ENCODE measurements at places on chromosomes 6 and 20.

DNA sequence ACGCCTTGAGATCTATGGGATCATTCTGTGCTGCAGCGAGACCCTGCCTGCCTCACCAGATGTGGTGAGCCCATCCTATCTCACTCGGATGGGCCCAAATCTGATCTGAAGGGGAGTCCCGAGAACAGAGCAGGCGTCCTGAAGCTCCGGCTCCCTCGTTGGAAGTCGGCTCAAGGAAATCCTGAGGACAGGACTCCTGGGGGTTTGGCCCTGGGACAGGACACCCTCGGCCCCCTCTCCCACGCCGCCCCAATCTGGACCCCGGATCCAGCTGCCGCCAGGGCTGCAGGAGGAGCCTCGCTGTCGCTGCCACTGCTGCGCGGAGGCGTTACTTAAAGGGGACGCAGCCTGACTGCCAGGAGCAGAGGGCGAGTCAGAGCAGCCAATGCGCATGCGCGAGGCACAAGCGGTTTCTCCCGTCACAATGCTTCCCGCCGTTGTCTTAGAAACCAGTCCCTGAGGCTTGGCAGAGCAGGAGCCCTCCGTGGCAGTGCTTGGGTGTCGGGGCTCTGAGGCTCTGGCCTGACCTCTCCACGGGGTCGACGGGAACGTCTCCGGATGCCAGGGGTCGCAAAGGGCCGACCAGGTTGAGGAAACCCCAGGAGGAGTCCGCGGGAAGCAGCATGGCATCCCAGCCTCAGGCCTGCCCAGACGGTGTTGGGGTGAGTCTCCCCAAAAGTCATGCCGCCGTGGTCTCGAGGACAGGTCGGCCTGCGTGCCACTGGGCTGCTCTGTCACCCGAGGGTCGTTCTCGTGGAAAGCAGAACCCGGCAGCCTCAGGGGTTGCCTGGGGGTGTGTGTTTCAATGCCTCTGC is 1567.8 kb upstream of the DEFB115 start:
- DNase-seq: no peak

DNA sequence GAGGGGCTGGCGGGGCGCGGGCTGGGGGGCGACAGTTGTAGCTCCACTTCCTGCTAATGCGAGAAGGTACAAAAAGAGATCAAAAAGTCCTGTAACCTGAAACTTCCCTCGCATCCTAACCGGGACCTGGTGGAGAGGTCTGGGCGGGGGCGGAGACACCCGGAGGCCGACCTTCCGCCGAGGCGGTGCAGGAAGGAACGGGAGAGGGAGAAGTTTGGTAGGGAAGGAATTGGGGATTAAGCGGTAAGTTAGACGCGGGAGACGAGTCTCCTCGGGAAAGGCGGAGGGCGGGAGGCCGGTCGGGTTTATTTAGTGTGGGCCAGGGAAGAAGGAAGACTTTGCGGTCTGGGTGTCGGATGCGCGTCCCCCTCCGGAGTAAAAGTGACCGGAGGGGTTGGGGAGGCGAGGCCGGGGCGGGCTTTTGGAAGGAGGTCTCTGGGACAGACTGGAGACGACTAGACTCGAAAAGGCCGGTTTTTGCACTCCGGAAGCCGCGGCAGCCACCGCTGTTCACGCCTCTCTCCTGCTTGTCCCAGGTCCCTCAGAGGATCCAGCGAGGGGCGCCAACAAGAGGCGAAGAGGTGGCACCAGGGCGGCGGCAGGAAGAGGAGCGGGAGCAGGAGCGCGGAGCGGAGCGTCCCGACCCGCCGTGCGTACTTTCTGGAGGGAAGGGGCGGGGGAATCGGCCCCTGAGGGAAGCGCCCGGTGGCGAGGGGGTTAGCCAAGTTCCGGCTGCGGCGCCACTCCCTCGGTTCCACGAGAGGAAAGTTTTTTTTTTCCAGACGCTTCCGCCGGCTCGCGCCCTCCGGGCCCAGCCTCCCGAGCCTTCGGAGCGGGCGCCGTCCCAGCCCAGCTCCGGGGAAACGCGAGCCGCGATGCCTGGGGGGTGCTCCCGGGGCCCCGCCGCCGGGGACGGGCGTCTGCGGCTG is 734 bp downstream of the TPBG start:
- peak; percentile 78 for DNase-seq

DNA sequence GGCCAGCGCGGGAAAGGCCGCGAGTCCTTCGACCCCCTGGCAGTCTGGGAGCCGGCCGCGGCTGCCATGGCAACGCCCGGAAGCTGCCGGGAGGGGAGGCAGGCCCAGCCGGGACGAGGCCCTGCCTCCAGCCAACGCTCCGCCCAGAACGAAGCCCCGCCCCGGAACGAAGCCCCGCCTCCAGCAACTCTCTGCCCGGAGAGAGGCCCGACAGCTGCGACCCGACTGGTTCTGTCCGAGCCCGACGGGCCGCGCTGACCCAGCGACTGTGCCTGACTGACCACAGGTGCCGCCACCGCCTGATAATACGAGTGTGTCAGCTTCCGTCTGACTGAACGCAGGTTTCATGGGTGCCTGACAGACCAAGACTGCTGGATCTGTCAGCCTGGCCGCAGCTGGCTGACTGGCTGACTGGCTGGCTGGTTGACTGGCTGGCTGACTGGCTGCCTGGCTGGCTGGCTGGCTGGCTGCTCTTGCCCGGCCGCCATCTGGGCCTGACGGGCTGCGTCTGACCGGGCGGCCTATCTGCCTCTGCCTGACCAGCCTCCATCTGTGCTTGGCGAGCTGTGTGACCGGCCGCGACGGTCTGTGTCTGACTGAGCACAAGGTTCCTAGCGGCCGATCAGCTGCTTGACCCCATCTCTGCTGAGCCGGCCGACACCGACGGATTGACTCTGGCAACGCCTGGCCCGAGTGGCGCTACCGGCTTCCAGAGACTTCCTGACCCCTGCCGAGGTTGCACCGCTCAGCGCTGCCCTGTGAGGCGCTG is 89.7 kb upstream of the EPB41L1 start:
- peak; percentile 98 for DNase-seq

GRCh38 chr20:44856856-44857448 is 28.6 kb upstream of the YWHAB start:
- no peak for DNase-seq

- DNase-seq: no peak
Observed at GRCh38 chr20:51022227-51022802, 592 bp downstream of the KCNG1 start.

- DNase-seq: no peak
Observed at GRCh38 chr6:137282254-137282653, 63.1 kb upstream of the IFNGR1 start.

- DNase-seq: no peak
Observed at GRCh38 chr6:142884214-142885035, 60.6 kb downstream of the HIVEP2 start.

- DNase-seq: no peak
Observed at GRCh38 chr6:14640631-14641030, 523.1 kb downstream of the CD83 start.

DNA sequence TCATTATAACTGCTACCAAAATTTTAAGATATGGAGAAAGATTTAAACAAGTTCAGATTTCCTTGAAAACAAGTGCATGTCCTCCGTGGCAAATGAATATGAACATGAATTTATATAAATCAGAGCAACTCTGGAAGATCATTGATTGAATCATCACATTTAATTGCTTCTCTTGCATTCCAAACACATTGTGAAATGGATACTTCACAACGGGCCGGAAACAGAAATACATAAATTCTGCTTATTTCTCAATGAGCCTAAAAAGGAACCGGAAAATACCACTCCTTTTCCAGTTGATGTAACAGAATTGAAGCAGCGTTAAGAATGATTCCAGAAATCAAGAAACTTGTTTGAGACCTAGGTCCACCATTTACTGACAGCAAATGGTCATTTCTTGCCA is 134.6 kb upstream of the BTN3A2 start:
- no peak for DNase-seq

GRCh38 chr6:25473447-25473846 is 178.6 kb upstream of the SCGN start:
- DNase-seq: no peak

- peak; percentile 53 for DNase-seq
Observed at GRCh38 chr6:84774157-84774984, 10.0 kb upstream of the TBX18 start.

DNA sequence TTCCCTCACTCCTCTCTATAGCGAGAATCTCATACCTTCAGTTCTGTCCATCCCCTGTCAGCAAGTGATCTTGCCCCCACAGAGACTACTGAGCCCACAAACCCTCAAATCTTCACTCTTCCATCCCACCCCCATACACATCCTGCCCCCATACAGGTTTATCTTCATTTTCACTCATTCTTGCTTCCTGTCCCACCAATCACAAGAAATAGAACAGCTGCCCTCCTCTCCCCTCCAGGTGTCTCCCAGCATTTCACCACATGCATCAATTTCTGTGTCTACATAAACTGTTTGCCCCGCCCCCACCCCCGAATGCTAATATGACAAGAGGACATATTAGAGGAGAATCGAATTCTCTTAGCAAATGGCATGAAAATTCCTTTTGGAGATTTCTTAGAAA is 54.9 kb upstream of the CARMIL1 start:
- DNase-seq: no peak

DNA sequence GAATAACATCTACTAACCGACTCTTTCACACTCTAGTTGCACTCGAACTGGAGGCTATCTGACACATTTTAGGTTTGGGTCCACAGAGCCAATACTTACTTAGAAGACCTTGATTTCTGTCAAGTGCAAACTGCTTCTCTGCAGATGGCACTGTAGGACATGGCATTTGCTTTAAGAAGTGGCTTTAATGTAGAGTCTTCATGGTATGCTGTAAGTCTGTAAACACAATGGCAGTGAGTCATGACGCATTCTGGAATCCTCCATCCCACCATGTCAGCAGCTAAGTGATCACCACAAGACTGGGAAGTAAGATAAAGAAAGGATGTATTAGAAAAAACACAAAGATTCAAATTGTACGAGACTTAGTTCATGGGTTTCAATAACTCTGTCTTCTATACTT is 377.0 kb upstream of the NOX3 start:
- DNase-seq: peak; percentile 49

DNA sequence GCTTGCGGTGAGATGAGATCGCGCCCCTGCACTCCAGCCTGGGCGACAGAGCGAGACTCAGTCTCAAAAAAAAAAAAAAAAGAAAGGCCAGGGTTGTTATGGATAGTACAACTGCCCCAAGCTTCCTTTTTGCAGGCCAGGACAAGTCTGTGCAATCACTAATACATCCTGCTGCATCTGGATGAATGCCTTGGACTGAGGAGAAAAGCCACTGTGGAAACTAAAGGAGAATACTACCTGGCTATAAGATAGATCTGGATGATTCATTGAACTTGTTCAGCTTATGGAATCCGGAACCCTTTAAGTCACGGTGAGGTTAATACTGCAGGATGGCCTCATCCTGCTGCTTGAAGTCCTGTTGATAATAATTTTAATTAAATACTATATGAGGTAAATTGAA is 278.2 kb downstream of the TFAP2A start:
- no peak for DNase-seq

GRCh38 chr6:4145083-4145482 is 9.7 kb upstream of the ECI2 start:
- DNase-seq: no peak

GRCh38 chr20:50546729-50547314 is 36.6 kb downstream of the PTPN1 start:
- DNase-seq: no peak

- DNase-seq: no peak
Observed at GRCh38 chr6:169949511-169950097, 198.2 kb downstream of the ERMARD start.

DNA sequence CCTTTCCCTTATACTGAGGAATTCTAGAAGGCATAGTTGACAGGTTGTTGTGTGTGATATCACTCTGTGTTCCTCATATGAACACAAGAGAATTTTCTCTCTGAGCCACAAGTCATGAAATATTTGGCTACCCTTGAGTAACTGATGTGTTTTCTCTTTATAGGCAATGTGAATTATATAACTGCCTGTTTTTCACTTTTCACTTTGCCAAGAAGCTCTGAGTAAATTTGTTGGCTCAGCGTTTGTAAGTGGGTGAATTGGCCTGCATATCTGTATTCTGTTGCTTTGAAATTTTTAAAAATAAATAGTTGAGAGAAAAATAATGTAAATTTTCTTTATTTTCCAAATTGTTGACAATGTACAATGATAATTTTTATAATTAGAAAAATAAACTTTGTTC is 5.2 kb upstream of the BTBD9 start:
- DNase-seq: no peak

DNA sequence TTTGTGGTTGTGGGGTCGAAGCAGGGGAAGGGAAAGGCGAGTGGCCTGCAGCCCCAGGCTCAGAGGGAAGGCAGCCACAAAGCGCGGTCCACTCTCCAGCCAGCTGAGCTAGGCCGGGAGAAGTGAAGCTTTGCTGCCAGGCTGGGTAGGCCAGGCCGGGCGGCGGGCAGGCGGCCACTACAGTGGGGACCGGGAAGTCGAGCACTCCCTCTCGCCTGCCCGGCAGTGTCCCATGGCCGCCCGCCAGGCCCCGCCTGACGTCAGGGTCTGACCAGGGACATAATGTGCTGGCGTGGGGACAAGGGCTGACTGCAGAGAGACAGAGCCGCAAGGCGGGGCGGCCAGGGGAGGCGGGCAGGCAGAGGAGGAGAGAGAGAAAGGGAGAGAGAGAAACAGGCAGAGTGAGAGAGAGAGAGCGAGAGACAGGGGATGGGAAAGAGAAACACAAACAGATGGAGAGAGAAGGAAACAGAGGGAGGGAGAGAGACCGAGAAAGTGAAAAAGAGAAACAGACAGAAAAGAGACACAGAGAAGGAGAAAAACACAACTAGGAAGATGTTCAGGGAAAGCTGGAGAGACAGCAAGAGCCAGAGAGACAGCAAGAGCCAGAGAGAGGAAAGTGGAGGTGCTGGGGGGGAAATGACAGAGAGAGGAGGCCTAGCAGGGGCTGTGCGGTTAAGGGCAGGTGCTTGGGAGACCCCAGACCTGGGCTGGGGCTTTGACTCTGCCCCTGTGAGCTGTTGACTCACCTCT is 94.5 kb upstream of the PTPN1 start:
- DNase-seq: peak; percentile 84

GRCh38 chr20:62900692-62901584 is 25.4 kb downstream of the DIDO1 start:
- peak; percentile 66 for DNase-seq

- DNase-seq: no peak
Observed at GRCh38 chr6:157726892-157727628, 96.0 kb upstream of the SNX9 start.

- no peak for DNase-seq
Observed at GRCh38 chr20:22462975-22463914, 121.1 kb downstream of the FOXA2 start.

- DNase-seq: peak; percentile 53
Observed at GRCh38 chr6:127554435-127555006, 22.5 kb upstream of the C6orf58 start.

DNA sequence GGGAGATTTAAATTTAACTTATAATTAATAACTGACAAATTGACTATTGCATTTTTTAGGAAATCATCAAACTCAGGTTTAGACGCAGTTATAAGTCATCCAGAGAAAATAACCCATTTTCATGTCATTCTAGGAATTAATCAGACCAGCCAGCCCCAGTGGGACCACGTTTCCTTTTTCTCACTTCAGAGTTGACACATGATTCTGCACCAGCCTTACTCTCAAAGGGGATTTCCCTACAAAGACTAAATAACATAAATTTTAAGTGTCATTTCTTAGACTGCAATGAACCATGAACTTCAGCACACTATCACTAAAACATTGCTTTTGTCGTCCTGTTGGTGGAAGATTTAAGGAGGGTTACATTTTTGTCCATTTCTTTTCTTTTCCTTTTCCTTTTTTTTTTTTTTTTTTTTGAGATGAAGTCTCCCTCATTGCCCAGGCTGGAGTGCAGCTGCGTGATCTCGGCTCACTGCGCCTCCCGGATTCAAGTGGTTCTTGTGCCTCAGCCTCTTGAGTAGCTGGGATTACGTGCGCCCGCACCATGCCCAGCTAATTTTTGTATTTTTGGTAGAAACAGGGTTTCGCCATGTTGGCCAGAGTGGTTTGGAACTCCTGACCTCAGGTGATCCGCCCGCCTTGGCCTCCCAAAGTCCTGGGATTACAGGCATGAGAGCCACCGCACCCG is 3.6 kb downstream of the IPCEF1 start:
- DNase-seq: peak; percentile 45
